ENCODE measurements at places on chromosomes 7 and 10. TPM values are rescaled to one million over a fixed set of nuclear protein-coding genes. Genes with fewer than 3 reads are reported as not detected.

DNA sequence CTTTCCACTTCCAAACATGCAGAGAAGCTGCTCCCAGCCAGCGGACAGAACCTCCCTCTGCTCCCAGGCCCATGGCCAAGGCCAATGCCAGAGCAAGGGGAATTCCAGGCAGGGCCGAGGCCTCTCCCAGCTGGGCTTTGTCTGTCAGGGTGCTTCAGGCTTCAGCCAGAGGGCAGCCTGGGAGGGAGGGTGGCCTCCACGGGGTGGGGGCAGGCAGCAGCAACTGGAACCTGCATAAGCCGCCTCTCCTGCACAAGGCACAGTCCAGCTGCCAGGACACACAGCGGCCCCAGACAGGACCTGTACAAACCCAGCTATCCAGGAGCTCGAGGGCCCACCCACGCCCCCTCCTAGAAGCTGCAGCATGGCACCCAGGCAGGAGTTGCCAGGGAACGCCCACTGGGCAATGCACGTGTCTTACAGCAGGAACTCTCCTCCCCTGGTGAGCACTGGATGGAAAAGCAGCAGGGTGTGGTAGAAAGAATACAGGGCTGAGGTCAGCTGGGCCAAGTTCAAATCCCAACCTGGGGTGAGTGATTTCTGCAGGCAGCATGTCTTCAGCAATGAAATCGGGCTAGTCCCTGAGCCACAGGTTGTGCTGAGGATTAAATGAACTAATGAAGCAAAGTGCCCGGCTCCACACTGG, 7.6 kb downstream of the FAM53B start:
- DNase-seq, result no peak

DNA sequence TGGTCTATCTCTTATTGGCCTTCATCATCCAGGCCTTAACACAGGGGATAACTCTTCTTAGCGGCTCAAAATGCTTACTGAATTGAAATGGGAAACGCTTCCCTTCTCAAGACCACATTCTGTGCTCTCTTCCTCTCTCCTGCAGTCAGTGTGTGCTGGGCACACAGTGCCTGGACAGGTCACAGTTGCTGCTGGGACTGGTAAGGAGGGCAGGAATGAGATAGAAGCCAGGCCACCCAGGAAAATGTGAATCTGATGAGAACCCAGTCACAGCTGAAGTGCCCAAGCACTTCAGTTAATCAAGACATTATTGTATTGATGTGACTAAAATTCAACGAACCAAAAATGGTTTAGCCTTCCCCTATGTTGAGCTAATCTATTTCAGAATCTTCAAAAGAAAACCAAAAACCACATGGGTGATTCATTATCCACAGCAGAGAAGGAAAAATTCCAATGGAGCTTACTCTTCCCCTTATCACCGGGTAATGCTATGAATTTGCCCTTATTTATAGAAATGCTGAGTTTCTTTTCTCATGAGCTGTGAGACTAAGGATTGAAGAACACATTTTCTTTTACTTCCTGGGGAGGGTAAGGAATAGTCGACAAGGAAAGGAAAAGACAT, 41.2 kb upstream of the PLPP4 start:
- DNase-seq, result peak; percentile 69

- peak; percentile 49 for DNase-seq
Observed at GRCh38 chr10:72694476-72695369, 2.8 kb downstream of the MCU start.

- no peak for DNase-seq
Observed at GRCh38 chr7:22346383-22347107, 10.4 kb downstream of the RAPGEF5 start.

The MEOX2 gene
- total RNA-seq, result not detected

The CCDC172 gene
- total RNA-seq, result 0.06 TPM

Measured in H4 (cell line).